NCI-H510A (cell line): ENCODE measurements at places on chromosomes 12 and 14.
A peak's percentile ranks its signal among the peaks of the same experiment; 100 is the strongest.

DNA sequence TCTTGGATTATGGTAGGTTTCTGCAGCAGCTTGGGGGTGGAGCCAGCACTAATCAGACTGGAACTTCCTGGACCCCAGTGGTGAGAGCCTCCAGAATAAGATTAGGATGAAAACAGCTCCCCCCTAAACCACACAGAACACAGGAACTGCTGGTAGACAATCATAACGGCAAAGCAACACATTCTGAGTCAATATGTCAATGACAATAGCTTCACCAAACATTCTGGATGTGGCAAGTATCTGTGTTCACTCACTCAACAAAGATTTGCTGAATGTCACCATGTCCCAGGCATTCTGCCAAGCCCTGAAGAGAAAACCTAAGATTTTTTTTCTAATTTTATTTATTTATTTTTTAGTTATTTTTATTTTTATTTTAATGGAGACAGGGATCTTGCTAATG lies 65.2 kb downstream of the LRRC74A start:
- no peak for DNase-seq

DNA sequence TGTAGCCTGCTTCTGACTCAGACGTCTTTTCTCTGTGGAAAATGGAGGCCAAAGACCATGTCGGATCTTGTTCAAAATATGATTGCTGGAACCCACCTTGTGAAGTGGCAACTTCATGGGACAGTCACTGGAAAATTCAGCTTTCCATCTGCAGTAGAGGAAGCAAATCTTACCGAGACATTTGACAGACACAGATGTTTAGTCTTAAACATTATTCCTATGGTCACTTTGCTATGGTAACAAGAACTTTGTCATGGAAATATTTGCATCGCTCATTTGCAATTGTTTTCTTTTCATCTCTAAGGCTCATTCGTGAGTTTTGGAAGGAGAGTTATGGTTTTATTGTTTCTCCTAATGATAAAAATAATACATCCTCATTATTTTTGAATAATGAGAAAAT lies 98.3 kb upstream of the HIF1A start:
- no peak for DNase-seq

- no peak for DNase-seq
Observed at GRCh38 chr14:95442016-95442632, 74.3 kb downstream of the SYNE3 start.

DNA sequence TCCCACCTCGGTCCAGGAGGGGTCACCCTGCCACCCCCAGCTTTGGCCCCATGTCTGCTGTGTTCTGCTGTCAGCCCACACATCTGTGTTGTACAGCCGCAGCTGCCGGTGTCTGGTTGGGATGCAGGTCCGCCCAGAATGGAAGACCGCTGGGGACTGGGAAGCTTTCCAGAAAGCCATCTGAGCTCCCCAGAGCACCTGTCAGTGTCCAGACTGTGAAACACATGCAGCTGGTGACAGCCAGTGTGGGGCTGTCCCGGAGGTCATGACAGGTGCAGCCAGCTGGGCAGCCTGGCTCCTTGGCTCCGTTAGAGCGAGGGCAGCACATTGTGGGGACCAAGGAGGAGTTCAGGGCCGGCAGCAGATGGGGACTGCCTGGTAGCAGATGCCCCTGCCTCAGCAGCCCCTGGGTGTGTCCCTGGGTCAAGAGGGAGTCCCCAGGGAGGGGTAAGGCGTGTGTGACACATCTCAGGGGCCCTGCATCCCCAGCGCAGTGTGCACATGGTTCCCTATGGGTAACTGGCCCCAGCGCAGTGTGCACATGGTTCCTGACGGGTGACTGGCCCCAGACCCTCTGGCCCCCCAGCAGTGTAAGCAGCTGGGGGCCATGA lies 16.4 kb downstream of the CEP170B start:
- peak; percentile 53 for DNase-seq

DNA sequence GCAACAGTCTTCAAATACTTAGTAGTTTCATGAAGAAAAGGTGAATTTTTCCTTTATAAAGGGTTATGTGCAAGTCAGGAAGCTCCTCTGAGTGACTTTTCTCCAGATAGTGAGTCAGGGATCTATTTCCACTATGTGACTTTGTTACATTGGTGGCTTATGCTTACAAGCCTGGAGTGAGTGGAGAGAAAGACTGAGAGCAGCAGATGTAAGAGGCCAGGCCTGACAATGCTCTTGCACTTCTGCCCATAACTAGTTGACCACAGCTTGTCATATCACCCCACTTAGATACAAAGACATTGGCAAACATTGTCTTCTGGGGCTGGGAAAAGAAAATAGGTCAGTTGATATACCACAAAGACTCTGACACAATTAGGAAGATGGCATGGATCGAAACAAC lies 236.5 kb downstream of the PDZRN4 start:
- no peak for DNase-seq

DNA sequence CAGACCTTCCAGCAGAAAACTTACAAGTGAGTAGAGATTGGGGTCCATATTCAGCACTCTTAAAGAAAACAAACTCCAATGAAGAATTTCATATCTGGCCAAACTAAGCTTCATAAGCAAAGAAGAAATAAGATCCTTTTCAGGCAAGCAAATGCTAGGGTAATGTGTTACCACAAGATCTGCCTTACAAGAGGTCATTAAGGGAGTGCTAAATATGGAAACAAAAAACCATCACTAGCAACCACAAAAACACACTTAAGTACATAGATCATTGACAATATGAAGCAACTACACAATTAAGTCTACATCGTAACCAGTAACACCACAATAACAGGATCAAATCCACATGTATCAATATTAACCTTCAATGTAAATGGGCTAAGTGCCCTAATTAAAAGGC lies 47.1 kb upstream of the CLEC14A start:
- DNase-seq, result no peak

GRCh38 chr14:101072945-101073597 lies 169.5 kb upstream of the RTL1 start:
- peak; percentile 89 for DNase-seq

DNA sequence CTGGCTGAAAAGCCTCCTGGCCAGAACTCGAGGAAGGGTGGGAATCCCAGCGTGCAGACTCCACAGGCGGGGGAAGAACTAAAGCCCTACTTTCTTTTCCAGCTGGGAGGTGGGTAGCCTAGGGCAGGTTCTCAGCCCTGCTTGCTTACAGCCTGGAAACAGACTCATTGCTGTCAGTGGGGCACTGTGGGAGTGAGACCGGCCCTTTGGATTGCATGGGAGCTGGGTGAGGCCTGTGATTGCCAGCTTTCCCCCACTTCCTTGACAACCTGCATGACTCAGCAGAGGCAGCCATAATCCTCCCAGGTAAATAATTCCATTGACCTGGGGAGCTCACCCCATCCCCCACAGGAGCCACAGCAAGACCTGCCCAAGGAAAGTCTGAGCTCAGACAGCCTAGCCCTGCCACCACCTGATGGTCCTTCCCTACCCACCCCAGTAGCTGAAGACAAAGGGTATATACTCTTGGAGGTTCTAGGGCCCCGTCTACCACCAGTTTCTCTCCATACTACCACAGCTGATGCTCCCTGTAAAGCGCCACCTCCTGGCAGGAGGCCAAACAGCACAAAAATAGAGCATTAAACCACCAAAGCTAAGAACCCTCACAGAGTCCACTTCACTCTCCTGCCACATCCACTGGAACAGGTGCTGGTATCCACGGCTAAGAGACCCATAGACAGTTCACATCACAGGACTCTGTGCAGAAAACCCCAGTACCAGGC lies 294.1 kb downstream of the SEC23A start:
- DNase-seq, result no peak

- DNase-seq, result no peak
Observed at GRCh38 chr12:4486980-4487379, 41.4 kb upstream of the FGF6 start.

DNA sequence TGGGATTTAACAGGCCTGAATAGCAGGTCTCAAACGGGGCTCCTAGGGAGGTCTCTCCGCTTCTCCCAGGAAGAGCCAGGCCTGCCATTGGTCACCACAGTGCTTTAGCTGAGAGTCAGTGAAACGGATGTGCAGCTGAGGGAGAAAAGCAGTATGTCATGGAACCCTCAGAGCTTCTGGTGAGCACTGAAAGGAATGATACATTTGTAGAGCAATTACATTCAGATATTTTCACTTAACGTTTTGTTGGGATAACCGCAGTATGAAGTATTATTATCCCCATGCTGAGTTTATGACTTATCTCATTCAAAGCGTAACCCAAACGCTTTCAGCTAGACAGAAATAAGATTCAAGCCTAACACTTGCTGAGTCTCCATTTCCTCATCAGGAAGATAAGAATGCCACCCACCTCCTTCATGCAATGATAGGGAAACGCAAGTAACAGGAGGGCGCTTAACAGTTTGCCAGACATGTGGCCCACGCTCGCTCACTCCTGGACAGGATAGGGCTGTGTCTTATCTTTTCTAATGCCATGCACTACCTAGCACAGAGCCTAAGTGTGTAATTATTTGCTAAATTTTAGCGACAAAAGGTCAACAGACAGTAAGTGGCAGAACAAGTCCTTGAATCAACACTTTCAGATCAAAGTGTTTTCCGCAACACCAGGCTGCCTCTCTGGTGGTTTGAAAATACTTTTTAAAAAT lies 28.2 kb downstream of the DAD1 start:
- peak; percentile 47 for DNase-seq

DNA sequence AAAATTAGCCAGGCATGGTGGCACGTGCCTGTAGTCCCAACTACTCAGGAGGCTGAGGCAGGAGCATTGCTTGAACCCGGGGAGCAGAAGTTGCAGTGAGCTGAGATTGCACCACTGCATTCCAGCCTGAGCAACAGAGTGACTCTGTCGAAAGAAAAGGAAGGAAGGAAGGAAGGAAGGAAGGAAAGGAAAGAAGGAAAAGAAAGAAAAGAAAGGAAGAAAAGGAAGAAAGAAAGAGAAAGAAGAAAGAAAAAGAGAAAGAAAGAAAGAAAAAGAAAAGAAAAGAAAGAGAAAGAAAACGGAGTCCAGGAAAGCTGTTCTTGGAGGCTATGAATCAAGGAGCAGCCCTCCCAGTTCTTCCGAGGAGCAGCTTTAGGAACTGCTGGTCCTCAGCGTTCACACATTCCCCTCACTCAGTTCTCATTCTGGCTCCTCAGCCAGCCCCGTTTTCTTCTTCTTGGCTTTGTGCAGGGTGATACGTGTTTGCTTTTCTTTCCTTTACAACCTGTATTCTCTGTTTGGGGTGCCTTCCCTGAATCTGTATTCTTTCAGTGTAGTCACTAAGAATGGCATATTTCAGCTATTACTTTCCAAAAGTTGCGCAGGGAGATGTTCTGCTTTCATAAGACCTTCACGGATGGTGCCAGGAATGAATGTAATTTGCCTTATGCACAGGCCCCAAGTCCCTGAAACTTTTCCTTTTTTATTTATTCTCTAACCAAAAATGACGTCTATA lies 12.2 kb downstream of the FBXL14 start:
- no peak for DNase-seq

DNA sequence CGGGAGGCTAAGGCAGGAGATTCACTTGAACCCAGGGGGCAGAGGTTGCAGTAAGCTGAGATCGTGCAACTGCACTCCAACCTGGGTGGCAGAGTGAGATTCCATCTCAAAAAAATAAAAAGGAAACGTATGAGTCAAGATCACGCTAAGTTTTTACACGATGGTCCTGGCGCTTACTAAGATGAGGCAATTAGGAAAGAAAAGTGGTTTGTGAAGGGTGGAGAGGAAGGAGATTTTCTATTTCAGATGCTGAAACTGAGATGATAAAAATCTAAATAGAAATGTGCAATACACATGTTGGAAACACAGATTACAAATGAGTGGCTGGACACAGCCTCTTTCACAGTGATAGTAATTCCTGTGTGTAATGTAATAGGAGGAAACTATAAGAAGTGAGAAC lies 63.2 kb downstream of the KDM5A start:
- no peak for DNase-seq

GRCh38 chr12:15899282-15899870 lies 11.8 kb upstream of the DERA start:
- no peak for DNase-seq

DNA sequence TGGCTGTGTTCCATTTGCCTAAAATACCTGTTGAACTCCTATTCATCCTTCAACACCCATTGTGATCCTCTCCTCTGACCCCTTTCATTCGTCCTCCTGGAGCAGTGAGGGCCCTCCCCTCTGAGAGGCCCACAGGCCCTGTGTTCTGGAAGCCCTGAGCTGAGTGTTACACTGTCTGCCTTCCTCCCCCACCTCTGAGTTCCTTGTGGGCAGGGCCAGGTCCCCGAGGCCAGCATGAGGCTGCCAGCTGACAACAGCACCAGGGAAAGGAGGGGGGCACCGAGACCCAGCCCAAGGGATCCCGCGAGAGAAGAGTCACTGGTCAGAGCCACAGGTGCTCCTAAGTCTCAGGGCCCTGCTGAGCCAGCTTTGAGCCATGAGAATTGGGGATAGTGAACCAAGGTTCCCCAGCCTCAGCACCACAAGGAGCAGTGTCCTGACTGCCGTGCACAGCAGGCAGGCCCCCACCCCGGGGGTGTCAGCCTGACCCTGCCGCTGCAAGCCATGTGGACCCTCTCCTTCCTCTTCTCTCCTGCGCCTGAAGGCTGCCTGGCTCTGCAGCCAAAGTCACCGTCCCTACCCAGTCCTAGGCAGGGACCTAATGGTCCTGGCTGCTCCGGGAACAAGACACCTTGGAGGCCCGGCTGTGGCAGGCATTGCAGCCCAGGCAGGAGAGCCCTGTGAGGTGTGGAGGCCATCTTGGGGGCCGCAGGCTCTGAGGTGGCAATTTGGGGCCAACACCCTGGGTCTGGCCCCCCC lies 52.5 kb downstream of the BEGAIN start:
- DNase-seq, result no peak

- no peak for DNase-seq
Observed at GRCh38 chr12:38682521-38682920, 222.9 kb downstream of the CPNE8 start.

DNA sequence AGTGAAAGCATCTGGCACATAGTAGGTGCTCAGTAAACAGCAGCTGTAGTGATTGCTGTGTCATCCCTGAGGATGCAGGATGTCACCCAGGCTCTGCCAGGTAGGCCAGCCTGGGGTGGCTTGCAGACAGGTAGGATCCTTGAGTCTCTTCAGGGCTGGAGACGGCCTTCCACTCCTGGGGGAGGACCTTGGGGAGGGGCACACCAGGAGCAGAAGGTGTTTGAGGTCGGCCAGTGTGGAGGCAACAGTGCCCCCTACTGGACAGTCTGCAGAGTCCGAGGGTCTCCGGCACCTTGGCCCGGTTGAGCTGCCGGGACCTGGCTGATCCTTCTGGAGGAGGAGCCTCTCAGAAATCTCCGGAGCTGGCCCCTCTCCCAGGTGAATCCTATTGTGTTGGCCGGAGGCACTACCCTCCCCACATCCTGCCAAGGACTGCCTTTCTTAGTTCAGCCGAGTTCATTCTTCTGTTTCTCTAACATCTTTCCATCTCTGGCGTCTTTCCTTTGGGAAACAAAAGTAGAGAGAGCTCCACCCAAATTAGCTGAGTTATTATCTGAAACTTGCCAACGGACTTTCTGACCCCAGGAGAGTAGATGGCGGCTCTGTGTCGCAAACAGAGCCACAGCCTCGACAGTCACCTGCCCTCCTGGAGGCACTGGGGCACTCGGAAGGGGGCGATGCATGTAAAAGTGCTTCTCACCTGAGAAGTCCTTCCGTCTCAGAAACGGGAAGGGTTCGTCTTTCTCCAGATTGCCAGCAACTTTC lies 41.8 kb upstream of the CLMN start:
- no peak for DNase-seq
